ENCODE measurements at places on chromosomes 6 and 20.

DNA sequence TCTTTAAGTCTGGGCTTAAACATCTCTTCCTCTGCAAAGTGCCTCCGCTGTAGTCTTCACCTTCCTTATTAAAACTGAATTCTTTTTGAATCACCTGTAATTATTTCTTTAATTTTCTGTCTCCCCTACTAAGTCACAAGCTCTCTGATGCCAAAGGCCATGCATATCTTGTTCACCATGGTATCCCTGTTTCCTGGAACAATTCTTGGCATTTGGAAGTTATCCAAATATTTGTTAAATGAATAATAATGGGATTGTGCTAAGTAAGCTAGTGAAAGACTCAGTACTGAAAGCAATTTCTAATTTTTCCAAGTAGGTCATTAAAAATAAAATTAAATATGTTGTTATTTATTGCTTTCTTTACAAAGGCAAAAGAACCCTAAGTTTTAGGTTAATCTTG, 12.2 kb downstream of the SNAP91 start:
- DNase-seq, result no peak

GRCh38 chr6:154731296-154732218, 1.7 kb upstream of the SCAF8 start:
- no peak for DNase-seq

DNA sequence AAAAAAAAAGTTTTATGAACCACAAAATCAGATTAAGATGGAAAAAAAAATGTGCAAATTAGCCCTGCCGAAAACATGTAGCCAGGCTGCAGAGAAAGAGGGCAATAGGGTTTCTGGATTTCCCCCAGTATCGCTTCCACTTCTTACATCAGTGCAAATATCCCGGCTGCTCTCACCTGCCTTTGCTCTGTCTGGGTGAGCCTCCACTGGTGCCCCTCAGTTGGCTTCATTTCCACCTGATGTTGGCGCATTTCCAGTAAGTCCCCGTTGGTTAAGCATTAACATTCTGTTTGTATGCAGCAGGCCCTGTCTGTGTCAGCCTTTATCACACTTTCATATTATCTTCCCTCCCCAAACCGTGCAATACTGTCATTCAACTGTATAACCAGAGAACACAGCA, 215.1 kb downstream of the CBLN4 start:
- DNase-seq, result no peak

DNA sequence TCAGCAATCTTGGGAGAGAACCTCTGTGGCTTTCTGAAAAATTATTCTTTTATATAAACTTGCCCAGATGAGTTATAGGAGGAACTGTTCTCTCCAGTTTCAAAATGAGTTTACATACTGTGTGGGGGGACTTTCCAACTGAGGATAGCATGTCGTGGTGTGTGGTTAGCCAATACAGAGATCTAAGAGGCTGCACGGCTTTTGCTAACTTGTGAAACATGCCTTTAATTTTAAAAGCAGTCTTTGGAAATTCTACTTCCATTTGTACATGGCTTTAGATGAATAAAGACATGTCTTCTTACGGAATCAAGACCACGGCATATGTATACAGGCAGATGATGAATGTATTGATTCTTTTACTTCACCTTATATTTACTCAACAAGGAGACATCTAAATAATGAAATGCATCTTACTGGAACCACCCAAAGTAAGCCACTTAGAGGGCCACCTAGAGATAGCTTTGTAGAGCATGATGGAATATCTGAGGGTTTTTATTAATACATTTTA, 39.8 kb downstream of the HIVEP1 start:
- DNase-seq, result peak; percentile 55

- DNase-seq, result no peak
Observed at GRCh38 chr20:6767536-6768227, at the start of gene BMP2. Gene BMP2 (plus strand): TSS chr20:6767686. CDS start chr20:6770127, 2,441 bp downstream.
